ENCODE measurements at places on chromosomes 16 and 17.

DNA sequence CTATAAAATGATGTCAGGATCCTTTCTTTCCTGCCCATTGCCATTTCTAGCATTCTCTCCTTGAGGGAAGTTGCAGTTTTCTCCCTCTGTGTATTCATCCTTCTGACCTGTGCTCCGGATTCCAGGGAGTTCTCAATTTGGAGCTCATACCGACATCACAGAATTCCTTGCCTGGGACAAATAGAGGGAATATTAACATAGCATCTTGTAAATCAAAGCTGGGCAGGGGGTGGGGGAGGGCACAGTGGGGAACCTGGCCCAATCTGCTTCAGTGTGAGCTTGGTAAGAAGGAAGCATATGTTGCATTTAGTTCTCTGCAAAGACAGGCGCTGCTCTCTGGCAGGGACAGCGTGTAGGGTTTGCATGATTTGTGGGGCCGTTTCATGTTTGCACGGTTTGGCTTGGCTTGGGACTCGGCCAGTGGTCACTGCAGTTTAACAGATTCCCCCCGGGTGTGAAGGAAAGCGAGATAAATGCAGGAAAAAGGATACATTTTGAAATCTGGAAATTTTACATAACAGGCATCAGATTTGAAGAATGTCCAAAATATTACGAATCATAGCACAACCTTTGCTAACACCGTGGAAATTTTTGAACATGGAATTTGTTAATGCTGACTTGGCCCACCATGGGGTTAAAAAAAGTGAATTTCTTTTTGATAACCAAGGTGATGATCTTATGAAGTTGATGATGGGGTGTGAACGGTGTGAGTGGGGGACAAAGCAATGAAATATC lies 178.0 kb downstream of the WWOX start:
- no peak for DNase-seq

GRCh38 chr16:58026139-58026704 lies 668 bp downstream of the MMP15 start:
- DNase-seq, result no peak

- DNase-seq, result no peak
Observed at GRCh38 chr16:49529411-49530045, 155.9 kb downstream of the C16orf78 start.

- no peak for DNase-seq
Observed at GRCh38 chr17:55451203-55451641, 29.6 kb upstream of the MMD start.

GRCh38 chr17:4853208-4853671 lies 20.1 kb downstream of the MINK1 start:
- no peak for DNase-seq

DNA sequence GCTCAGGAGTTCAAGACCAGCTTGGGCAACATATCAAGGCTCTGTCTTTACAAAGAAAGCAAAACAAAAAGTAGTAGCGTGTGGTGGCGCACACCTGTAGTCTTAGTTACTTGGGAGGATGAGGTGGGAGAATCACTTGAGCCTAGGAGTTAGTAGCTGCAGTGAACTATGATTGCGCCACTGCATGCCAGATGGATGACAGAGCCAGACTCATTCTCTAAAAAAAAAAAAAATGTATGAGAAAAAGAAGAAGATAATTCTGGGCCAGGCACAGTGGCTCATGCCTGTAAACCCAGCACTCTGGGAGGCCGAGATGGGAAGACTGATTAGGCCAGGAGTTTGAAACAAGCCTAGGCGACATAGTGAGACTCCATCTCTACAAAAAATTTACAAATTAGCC lies 28.5 kb downstream of the STAT5B start:
- DNase-seq, result no peak

DNA sequence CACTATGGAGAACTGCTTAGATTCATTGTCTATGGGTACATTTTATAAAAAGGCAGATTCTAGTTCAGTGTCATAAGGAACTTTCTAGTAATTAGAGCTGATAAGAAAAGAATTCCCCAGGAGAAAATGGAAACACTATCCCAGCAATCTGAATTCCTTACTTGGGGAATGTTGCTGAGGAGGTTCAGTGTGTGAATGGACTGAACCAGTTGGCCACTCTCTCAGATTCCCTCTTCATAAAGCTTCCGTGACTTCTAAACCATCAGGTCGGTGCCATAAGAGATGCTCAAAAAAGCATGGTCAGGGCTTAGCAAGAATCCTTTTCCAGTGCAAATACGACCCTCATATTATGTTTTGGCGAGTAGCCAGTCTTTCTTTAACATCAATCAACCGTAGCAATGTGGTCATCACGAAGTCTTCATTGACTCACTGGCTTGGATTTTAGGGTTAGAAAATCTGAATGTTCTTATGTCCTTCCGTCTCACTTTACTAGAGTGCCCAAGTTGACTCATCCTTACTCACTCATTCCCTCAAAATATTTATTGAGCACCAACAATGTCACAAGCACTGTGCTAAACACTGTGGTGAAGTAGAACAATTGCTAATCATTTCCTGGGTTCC lies 102.7 kb upstream of the HLF start:
- DNase-seq, result no peak

- DNase-seq, result no peak
Observed at GRCh38 chr16:20064931-20065330, 8.8 kb downstream of the GPR139 start.

GRCh38 chr17:6512552-6512951 lies 43.8 kb downstream of the PITPNM3 start:
- no peak for DNase-seq

GRCh38 chr17:21376081-21376758 lies at the start of gene KCNJ12:
TSS of gene KCNJ12 (plus strand) at chr17:21376357. CDS start at chr17:21415343, 38,986 bp downstream.
- DNase-seq, result no peak

- DNase-seq, result no peak
Observed at GRCh38 chr17:34291721-34292348, 6.3 kb downstream of the CCL11 start.

DNA sequence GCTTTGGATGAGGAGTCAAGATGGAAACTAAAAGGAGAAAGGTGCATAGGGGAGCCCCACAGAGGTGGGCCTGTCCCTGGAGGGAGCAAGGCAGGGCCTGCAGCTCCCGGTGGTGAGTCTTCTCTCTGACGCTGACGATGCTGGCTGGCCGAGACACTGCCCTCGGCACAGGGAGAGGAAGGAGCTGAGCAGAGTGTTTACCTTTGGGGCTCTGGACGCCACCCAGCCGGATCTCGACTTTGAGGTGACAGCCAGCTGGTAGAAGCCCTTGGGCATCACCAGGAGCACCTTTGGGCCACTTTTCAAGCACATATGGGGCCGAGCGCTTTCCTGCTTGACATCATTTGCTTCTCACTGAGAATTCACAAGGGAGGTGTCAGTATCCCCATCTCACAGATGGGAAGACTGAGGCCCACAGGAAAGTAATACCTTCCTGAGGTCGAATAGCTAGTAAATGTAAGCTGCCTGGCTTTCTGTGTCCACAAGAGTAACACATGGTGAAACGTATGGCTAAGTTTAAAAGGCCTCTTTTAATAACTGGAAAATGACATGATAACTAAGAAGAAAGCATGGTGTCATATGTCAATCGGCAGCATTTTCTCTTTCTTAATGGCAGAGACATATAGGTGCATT lies 294.3 kb upstream of the TNRC6C start:
- DNase-seq, result no peak

DNA sequence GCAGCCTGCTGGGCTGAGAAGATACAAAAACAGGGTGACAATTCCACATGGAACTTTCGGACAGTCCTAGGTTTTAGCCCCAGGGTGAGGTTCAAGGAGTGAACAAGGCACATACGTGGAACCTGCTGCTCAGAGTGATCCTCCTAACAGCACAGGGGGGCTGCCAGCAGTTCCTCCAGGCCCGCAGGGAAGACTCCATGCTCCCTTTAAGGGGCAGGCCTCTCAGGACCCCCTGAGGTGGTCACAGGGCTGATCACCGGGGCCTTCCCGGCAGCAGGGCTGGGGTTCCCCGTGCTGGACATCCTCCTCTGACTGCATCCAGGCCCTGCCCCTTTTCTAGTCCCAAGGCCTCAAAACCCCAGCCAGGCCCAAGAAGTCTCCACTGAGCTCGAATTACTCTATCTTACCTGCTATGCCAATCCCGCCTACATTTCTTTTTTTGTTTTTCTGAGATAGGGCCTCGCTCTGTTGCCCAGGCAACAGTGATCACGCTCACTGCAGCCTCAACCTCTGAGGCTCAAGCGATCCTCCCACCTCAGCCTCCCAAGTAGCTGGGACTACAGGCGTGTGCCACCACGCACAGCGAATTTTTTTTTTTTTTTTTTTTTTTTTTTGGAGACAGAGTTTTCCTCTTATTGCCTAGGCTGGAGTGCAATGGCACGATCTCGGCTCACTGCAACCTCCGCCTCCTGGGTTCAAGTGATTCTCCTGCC lies 10.4 kb downstream of the CANT1 start:
- no peak for DNase-seq

DNA sequence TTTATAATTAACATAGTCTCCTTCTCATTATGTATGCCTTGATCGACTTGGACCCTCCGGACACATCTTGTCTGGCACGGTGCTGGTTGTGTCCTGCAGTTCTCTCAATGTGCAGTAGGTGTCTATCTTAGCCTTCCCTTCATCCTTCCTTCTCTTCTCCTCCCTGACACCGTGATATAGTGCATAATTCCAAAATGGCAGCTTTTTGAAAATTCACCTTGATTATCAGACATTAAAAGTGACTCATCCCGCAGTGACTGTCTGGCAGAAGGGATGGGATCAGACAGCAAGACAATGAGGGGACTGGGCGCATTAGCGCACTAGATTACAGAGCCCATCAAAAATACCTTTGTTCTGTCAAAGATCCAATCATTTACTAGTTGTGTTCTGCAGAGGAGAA lies 70.0 kb upstream of the PMFBP1 start:
- DNase-seq, result no peak

- DNase-seq, result no peak
Observed at GRCh38 chr16:3190949-3191353, 2.9 kb downstream of the OR1F1 start.

DNA sequence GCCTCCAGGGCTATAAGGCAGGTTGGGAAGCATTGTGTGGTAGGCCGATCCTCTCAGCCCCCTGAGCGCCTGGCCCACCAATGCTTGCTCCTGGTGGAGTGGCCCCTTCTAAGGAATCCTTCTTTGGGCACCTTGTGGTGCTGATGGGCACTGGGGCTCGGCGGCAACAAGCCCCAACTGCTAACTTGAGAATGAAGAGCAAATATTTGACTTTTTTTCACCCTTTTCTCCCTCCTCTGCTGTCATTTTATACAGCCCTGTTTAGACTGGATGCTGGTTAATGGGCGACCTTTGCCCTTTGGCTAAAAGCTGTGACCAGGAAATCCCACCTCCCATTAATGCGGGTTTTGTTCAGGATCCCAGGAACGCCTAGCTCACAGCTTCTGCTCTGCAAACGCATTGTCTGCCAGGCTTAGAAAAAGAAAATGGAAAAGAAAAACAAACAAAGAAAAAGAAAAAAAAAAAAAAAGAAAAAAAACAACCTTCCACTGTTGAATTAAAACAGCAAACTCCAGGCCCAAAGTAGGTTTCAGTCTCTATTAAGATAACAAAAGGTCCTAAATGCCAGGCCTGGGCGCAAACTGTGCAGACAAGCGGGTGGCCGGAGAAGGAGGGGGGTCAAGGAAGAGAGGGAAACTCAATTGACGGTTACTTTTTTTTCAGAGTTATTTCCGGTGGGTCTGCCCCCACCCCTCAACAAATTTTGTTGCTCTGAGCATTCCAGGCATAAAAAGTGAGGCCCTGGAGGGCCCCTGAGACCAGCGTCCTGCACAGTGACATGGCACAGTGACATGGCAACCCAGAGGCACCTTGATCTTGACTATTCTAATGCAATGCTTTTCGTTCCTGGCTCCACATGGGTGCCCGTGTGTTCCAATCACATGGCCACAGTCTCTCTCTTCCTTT lies 301.4 kb downstream of the MAF start:
- no peak for DNase-seq

DNA sequence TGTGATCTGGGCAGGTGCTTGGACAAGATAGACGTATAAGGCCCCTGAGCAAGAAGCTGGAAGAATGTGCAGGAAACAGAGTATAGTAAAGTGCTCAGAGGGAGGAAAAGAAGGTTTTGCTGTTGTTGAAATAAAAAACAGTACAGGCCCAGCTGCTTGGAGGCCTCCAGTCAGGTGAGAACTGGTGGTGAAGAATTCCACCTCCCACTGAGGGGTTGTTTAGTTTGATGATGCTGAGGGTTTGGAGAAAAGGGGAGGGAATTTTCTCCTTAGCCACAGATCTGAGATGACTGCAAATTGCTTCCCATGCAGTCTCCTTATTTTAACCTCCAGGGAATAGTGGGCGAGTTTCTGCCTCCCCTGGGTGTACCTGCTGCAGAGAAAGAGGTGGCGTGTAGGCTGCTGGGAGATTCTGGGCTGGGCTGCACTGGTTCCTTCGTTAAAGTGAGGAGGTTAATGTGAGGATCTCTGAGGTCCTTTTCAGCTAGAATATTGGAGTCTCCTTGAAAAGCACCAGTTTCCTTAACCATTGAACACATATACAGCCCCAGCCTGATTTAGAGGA lies 25.8 kb downstream of the SMPD3 start:
- DNase-seq, result no peak
